Esophagus squamous epithelium (tissue), 5 donors: ENCODE measurements at places on chromosomes 2 and 18.

DNA sequence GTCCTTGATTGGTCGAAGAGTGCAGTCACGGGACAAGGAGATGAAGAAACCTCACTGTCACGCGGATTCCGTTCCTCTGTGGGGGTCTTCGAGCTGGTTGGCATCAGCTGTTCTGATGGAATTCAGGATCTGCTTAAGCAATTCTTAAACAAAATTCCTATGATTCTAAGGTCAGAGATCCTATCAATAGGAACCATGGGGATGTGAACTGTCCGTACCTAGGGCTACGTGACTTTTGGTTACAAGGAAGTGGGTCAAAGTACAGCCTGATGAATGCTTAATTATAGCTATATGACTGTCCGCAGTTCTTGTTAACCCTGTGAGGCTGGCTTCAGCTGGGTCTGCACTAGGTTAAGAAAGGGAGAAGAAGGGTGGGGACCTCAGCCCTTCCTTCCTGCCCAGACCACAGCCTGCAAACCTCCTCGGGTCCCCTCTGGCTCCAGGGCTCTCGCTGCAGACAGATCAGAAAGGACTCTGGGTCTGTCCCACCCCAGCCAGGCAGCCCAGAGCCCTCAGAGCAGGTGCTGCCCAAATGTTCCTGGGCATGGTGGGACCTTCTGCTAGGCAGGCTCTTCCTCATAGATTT lies 44.2 kb upstream of the TAF1B start:
- DNase-seq: no peak

DNA sequence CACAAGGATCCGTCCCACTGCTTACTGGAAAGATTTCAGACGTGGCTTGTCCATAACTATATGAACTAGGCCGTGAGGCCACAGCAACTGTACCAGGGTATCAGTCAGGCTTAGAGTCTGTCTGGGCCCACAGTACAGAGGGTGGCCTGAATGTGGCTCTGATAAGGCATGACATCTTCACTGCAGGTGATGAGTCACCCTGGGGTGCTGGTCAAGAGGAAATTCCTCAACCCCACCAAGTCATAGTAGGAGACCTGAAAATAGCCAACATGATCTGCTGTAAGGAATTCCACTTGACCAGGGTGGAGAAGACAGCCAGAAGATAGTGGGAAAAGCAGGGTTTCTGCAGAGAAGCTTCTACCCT lies 107.7 kb downstream of the INHBB start:
- DNase-seq: no peak

GRCh38 chr18:35861367-35862118 lies 110.9 kb upstream of the RMP24 start:
- DNase-seq: no peak

GRCh38 chr2:120601566-120601965 lies 134.1 kb upstream of the GLI2 start:
- DNase-seq: no peak

DNA sequence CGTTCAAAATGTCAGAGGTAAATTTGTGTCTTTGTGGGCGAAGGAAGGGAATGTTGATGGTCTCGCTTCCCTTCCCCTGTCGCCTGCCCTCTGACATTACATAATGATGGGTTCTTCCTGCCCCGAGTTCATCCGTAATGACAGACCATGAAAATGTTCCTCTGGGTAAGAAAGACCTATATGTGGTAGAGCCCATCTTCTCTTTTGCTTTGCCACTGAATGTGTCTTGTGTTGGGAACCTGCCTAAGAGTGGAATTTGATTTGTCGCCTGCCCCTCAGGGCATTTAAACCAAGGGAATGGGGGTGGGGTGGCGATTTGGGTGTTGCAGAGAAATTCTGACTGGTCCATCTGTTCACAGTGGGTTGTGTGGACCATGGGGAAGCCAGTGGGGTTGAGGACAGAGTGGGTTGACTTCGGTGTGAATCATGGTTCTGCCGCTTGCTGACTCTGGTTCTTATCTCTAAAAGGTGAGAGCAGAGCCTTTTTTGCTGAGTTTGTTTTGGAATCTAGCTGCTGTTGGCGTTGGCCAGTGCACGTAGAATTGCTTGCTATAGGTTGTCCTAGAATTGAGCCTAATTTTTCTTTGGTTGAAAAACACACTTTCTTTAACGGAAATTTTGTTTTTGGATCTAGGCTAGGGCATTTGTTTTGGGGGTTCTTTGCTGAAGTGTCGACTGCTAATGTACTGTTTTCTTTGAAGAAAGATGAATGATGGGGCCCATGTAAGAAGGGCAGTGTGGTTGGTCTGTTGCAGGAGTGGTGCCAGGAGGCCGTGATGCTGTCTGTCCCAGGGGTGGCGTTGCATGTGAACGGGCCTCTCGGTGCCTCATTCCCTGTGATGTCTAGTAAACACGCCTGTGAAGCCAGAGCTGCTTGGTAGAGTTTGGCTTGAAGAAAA lies 1.3 kb downstream of the INPP4A start:
- no peak for DNase-seq

- no peak for DNase-seq
Observed at GRCh38 chr2:94870440-94871225, 597 bp upstream of the TEKT4 start.

DNA sequence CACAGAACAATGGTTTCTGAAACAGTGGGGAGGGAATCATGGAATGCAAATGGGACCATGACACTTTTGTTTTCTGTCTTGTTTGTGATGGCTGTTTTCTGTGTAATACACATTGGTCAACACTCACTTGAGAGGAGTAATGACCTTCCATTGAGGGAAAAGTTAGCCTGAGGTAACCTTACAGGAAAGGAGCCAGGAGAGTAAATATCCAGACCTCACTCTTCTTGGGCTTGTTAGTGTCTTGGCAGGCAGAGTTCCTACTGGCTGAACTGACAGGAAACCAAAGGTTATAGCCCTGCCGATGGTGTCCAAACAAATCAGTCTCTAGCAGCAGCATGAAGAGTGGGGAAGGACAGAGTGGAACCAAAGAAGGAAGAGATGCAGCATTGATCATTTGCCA lies 17.2 kb upstream of the RPRM start:
- no peak for DNase-seq

GRCh38 chr2:213490087-213490486 lies 205.8 kb downstream of the SPAG16 start:
- DNase-seq: no peak

- DNase-seq: no peak
Observed at GRCh38 chr2:5433855-5434254, 258.3 kb upstream of the SOX11 start.

DNA sequence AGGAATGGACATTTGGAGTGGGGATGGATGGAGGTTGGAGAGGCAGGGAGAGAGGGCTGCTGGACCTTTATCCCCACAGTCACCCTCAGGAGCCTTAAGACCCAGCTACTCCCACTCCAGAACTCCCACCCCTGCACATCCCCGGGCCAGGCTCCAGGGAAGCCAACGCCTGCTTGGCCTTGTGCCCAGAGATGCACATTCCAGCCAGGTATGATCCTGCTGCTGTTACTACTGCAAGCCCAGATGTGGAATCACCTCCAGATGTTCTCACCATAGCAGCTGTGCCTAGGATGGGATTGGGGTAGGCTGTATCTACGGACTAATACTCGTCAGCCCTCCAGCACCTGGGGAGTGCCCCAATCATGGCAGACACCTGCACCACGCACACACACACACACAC lies 71.7 kb downstream of the ZFP36L2 start:
- DNase-seq: no peak

- no peak for DNase-seq
Observed at GRCh38 chr2:214853906-214854305, 44.4 kb upstream of the BARD1 start.

DNA sequence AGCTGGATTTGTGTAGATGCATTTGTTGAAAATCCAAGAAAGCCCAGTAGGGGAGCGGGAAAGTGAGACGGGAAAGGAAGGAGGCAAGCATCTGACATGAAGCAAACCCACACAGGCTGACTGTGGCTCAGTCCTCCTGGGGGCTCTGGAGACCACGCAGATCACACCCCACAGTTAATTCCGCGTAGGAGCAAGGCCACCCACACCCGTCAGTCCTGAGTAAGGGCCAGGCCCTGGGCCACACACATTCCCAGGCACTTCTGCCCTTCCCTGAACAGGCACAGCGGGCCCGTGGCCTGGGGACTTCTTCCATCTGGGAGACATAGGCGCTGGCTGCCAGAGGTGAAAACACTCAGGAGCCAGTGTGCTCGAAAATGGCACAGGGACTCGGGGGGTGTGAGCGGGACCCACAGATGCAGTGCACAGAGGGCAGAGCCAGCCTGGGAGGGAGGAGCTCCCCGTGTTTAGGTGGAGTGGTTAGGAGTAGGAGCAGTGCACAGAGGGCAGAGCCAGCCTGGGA lies 19.4 kb upstream of the PRLH start:
- no peak for DNase-seq

DNA sequence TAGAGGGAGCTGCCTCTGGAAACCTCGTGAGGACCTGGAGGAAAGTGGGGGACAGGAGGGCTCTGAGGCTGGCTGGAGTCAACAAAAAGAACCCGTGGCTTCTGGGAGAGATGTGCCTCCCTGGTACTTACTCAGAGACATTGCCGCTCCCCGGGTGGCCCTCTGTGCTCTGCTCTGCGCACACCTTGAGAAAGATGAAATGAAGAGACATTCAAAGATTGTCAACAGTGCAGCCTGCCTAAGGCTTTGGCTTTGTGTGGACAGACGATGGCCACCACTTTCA lies 14.5 kb downstream of the CYS1 start:
- no peak for DNase-seq

DNA sequence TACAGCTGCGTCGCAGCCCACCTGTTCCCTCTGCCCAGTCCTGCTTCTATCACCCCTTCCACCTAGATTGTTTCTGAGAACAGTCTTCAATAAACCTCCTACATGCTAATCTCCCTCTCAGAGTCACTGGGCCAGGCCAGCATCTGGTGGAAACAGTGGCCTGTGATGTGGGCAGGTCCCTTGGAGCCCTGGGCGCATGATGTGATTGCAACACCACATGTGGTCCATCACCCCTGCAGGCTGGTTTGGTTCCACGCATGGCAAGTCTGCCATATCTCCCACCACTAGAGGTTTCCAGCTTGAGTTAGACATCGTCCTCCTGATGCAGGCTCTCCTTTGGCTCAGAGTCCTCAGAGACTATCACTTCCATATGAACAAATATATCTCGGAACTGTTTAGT lies 83.5 kb downstream of the PRKCE start:
- DNase-seq: no peak

GRCh38 chr18:6785001-6785400 lies 55.5 kb downstream of the ARHGAP28 start:
- no peak for DNase-seq

GRCh38 chr2:159971365-159972152 lies 90.9 kb downstream of the PLA2R1 start:
- DNase-seq: no peak

- no peak for DNase-seq
Observed at GRCh38 chr2:226308323-226308680, 491.3 kb downstream of the IRS1 start.

- no peak for DNase-seq
Observed at GRCh38 chr2:119068154-119068725, 90.3 kb downstream of the C1QL2 start.

DNA sequence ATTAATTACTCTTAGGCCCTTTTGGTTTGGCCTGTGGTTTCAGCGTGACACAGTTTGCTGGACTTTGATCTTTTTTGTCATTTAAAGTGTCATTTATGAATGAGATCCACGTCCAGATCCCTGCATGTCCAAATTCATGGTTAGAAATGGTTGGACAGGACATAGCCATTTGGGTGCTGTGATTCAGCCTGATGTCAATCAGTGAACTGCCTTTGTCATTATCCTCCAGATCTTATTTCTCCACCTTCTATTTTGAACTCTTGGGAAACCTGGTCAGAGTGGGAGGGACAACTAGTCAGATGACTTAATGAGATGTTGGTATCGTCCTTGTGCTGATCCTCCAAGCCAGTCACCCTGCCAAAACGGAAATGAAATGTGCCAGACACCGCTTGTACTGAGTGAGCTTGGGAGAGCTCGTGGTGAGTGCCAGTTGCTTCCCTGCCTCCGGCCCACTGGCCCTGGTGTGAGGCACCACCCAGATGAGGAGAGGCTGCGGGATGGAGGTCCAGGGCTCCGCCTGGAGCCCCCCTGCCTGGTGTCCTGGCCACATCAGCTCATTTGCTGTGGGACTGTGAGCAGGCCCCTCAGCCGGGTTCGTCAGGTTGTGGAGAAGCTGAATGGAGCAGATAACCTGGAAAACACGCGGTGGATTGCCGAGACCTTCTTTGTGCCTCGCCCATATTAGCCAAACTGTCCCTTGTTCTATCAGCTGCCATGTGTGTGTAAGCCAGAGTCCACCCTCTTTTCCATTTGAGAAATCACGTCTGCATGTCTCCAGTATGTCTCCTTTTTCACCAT lies 70.1 kb downstream of the DGKD start:
- no peak for DNase-seq

- no peak for DNase-seq
Observed at GRCh38 chr2:112701052-112701451, 19.8 kb upstream of the NT5DC4 start.

GRCh38 chr2:205731583-205731981 lies 49.3 kb downstream of the NRP2 start:
- no peak for DNase-seq

GRCh38 chr2:48380989-48381625 lies 148.8 kb upstream of the STON1 start:
- no peak for DNase-seq

- DNase-seq: no peak
Observed at GRCh38 chr2:202408546-202409140, 32.5 kb downstream of the BMPR2 start.

- no peak for DNase-seq
Observed at GRCh38 chr2:128727914-128728313, 409.2 kb upstream of the HS6ST1 start.
